ENCODE measurements at places on chromosomes 13 and 19. TPM values are rescaled to one million over a fixed set of nuclear protein-coding genes. Genes with fewer than 3 reads are reported as not detected.

GRCh38 chr13:31090096-31090495 lies 71.6 kb downstream of the HSPH1 start:
- DNase-seq = no peak
- H3K27me3 ChIP-seq = no peaks in the 10 kb centered on the region
- H3K4me1 ChIP-seq = no peaks in the 10 kb centered on the region
- no peak overlapping the region for H3K27ac ChIP-seq
- no peak overlapping the region for H3K4me3 ChIP-seq
- no peaks in the 10 kb centered on the region for H3K36me3 ChIP-seq

GRCh38 chr19:52535771-52536447 lies 8.4 kb downstream of the ZNF808 start:
- H3K27me3 ChIP-seq = no peaks in the 10 kb centered on the region
- no peaks in the 10 kb centered on the region for H3K36me3 ChIP-seq
- H3K4me1 ChIP-seq = no peaks in the 10 kb centered on the region
- peak overlapping the region; percentile 72 for H3K27ac ChIP-seq
- H3K4me3 ChIP-seq = no peak overlapping the region

GRCh38 chr19:15640904-15641597 lies 354 bp downstream of the CYP4F3 start:
- no peak overlapping the region for H3K27ac ChIP-seq
- no peaks in the 10 kb centered on the region for H3K36me3 ChIP-seq
- H3K4me3 ChIP-seq = no peak overlapping the region
- no peak for DNase-seq

- no peak overlapping the region for H3K27ac ChIP-seq
- peaks cover 21% of the 10 kb centered on the region for H3K4me1 ChIP-seq
Measured at GRCh38 chr13:50531917-50532899, 311.3 kb downstream of the DLEU7 start.

- no peak for DNase-seq
- H3K36me3 ChIP-seq = no peaks in the 10 kb centered on the region
- no peak overlapping the region for H3K27ac ChIP-seq
- no peak overlapping the region for H3K4me3 ChIP-seq
- no peaks in the 10 kb centered on the region for H3K4me1 ChIP-seq
Measured at GRCh38 chr19:49140951-49141350, 14.2 kb downstream of the HRC start.

DNA sequence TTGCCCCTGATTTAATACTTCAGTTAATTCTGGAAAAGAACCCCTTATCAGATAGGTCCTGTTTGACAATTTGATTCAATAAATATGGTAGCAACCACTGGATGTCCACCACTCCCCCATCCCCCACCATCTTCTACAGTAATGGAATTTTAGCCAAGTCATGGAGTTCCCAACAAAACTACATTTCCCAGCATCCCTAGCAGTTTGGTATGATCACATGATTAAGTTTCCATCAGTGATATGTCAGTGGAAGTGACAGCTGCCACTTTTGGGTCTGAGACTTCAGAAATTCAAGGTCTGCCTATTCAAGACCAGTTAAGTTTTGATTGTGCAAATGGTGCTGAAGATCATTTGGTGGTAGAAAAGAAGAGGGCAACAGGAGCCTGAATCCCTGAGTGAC lies 85.5 kb downstream of the CACNA1A start:
- no peak for DNase-seq
- no peaks in the 10 kb centered on the region for H3K4me1 ChIP-seq
- H3K27me3 ChIP-seq = peaks cover 3% of the 10 kb centered on the region

GRCh38 chr19:21824679-21825078 lies 11.3 kb downstream of the ZNF43 start:
- H3K27ac ChIP-seq = no peak overlapping the region
- no peak for DNase-seq
- no peaks in the 10 kb centered on the region for H3K36me3 ChIP-seq
- no peak overlapping the region for H3K4me3 ChIP-seq
- H3K4me1 ChIP-seq = no peaks in the 10 kb centered on the region

- H3K36me3 ChIP-seq = no peaks in the 10 kb centered on the region
- no peak overlapping the region for H3K4me3 ChIP-seq
- no peak for DNase-seq
- no peak overlapping the region for H3K27ac ChIP-seq
- H3K4me1 ChIP-seq = no peaks in the 10 kb centered on the region
Measured at GRCh38 chr19:20259615-20260014, 92.6 kb downstream of the ZNF486 start.

DNA sequence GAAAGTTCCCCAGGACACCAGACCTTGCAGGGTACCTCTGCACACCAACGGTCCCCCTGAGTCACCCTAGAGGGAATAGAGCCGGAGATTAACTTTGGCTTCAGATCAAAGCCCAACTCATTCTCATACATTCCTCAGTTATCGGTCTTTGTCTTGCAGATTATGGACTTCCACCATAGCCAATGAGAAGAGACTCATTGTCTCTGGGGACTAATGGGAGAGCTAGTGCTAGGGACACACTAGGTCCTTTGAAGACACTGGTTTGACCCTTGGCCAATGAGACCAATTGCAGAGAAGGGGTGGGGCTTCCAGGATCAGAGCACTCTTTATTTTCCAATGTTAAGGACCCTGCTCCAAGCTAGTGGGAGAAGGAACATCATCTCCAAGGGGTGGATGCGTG lies 6.1 kb downstream of the KLK7 start:
- H3K4me3 ChIP-seq = no peak overlapping the region
- peaks cover 8% of the 10 kb centered on the region for H3K27me3 ChIP-seq
- no peaks in the 10 kb centered on the region for H3K4me1 ChIP-seq
- H3K27ac ChIP-seq = no peak overlapping the region
- DNase-seq = no peak
- H3K36me3 ChIP-seq = no peaks in the 10 kb centered on the region

ZNF547 gene
- 1.1 TPM for total RNA-seq

SMIM44 gene
- not detected for total RNA-seq

SLC1A6 gene
- not detected for total RNA-seq

SPACA4 gene
- total RNA-seq = not detected

CEACAM21 gene
- total RNA-seq = not detected

Measured in adrenal gland (tissue), 19 donors.